Activated CD4-positive, alpha-beta T cell treated with anti-CD3 and anti-CD28 coated beads for 24 hours (primary cell): ENCODE measurements at places on chromosomes 7 and 10.

GRCh38 chr10:129760003-129760315, 204.1 kb downstream of the EBF3 start:
- no peak for DNase-seq

- no peak for DNase-seq
These were observed 71.8 kb upstream of the DNAJB6 start for GRCh38 chr7:157265051-157265450.

DNA sequence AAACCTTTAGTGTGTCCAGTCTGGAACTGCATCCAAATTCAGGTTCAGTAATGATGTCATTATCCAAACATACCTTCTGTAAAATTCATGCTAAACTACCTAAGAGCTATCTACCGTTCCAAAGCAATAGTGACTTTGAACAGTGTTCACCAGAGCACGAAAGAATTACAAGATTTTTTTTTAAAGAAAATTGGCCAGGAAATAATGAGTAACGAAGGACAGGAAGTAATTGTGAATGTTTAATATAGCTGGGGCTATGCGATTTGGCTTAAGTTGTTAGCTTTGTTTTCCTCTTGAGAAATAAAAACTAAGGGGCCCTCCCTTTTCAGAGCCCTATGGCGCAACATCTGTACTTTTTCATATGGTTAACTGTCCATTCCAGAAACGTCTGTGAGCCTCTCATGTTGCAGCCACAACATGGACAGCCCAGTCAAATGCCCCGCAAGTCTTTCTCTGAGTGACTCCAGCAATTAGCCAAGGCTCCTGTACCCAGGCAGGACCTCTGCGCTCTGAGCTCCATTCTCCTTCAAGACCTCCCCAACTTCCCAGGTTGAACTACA, 694 bp upstream of the FAS start:
- DNase-seq, result no peak

GRCh38 chr10:28470873-28471651, 61.9 kb upstream of the WAC start:
- DNase-seq, result no peak

GRCh38 chr10:53370347-53370746, 597.8 kb upstream of the MBL2 start:
- DNase-seq, result no peak
